ENCODE measurements at places on chromosomes 5 and 9.

GRCh38 chr5:151810449-151810848, 38.7 kb downstream of the G3BP1 start:
- no peak for DNase-seq

- DNase-seq = no peak
These were observed 171.4 kb upstream of the SLC30A5 start for GRCh38 chr5:68922172-68922987.

DNA sequence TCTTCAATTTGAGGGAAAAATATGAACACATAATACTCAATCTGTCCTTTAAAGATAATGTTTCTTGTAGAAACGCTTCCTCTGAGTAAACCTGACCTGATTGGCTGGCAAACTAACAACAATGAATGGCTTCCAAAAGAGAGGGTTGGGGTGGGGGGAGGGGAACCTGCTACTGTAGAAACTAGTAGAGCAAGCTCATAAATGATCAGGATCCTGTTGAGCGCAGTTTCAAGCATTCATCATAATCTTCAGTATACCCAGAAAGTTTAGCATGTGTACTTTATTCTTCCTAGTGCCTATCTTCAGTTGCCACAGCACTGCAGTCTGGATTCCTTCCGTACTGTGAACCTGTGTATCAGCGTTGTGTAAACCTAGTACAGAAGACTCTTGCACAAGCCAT, 63.0 kb upstream of the FCHO2 start:
- DNase-seq = no peak

GRCh38 chr9:20292002-20292401, 330.3 kb downstream of the MLLT3 start:
- no peak for DNase-seq

DNA sequence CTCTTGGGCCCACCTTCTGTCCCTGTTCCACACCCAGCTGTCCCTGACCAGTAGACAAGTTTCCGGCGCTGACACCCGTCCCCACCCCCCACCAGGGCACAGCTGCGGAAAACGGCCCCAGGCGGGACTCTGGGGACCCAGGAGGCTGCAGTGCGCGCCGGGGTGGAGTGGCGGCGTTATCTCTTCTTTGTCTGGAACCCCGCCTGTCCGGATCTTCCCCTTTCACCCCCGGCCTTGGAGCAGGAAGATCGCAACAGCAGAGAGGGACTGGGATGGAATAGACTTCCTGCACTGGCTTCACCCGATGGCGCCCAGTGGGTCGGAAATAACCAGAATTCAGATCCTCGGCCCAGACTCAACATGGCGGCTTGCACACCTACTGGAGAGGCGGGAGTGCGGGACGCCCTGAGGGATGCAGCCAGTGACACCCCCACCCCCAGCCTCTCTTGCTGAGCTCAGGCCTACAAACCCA, 4.7 kb downstream of the PAX5 start:
- no peak for DNase-seq

DNA sequence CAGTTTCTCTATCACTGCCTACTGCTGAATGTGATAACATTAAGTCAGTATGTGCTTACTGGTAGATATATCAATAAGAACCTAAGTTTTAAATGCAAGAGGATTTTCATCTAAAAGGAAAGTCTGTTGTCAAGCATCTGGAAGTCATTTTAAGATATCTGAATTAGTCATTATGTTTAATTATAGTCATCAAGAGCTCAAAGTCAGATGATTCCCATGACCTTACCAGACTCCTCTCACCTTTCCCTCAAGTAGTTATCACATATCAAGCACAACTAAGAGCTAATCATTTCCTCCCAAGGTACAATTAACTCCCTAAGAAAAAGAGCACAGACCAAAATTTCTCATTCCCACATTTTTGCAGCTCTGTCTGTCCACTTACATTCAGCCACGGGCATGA, 45.5 kb downstream of the PUM3 start:
- DNase-seq = no peak

DNA sequence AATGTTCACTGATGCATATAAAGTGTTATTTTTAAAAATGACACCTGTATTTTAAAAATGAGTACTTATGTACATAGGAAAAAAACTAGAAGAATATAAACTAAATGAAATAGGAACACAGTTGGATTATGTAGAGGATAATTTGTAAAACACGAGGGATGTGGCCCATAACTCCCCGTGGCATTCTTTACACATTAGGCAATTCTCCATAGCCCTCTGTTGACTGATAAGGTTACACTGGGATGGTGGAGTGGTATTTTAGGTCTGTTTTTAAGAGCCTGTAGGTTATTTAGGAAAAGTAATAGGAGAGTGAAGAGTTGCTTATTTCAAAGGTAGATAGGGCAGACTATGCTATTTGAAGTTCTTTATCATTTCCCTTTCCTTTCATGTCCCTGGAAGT, 1.8 kb downstream of the CAVIN4 start:
- DNase-seq = no peak

GRCh38 chr9:109139851-109140250, 20.1 kb upstream of the TMEM245 start:
- no peak for DNase-seq

- DNase-seq = no peak
These were observed 45.7 kb downstream of the PLAC8L1 start for GRCh38 chr5:146059460-146060220.

GRCh38 chr9:21110708-21111576, 30.7 kb downstream of the IFNW1 start:
- peak; percentile 33 for DNase-seq

- DNase-seq = no peak
These were observed 8.5 kb upstream of the TNFSF8 start for GRCh38 chr9:114938687-114939575.

DNA sequence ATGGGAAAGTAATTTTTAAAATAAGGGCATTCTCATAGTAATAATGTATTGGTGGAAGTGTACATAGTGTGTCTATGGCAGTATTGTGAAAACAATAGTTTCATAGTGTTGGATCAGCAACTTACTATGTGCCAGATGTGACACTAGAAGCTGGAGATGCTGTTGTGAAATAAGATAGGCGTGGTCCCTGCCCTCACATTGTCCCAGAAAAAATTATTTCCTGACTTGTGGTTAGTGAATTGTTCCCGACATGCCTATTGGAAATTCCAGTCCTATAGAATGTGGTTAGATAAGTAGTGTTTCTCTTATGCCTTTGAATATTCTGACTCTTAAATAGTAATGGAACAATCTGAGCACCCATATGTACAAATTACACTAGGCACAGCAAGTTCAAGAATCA, 55.3 kb upstream of the MTAP start:
- DNase-seq = no peak

DNA sequence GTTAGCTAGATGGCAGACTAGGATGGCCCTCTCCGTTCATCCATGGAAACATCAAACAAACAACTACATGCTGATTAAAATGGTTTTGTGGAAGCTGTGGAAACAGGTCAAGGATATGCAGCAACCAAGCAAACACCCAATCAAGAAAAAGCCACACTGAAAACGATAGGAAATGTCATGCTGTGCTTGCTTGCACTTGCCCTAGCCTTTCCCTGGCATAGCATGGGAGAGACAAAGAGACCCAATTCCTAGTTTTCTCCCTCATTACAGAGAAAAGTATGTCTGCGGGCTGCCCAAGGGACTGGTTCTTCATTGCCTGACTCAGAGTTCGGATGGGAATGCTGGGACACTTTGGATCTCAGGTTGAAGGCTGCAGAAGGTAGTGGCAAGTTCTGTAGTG, 98.7 kb downstream of the FANCC start:
- DNase-seq = no peak
